Effector memory CD8-positive, alpha-beta T cell (primary cell): ENCODE measurements at places on chromosomes 7 and 10.

GRCh38 chr7:148915211-148915610, 31.1 kb upstream of the EZH2 start:
- DNase-seq: no peak

DNA sequence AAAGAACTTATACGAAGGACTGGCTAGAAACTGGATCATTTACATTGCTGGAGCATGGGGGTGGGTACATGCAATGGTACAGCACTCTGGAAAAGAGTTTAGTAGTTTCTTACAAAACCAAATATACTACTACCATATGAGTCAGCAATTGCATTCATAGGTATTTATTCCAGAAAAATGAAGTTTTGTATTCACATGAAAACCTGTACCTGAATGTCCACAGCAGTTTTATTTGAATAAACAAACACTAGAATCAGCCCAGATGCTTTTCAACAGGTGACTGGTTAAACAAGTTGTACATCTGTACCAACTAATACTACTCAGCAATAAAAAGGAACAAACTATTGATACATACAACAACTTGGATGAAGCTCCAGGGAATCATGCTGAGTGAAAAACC, 3.4 kb downstream of the SCIN start:
- DNase-seq: no peak

DNA sequence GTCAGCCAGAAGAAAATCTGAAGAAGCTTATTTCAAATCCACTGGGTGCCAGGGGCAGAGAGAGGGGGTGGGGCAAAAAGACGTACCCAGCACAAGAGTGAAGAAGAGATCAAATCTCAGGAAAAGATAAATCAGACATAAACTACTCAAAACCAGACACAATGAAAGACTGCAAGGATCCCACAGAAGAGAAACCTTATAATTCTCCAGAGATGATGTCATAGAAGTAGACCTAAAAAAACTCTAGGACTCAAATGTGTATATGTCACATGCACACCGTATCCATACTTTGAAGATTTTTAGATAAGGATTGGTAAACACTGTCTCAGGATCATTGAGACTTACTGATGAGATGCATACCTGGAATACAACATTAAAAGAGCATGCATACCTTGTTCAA, 98.5 kb upstream of the PIK3CG start:
- no peak for DNase-seq

DNA sequence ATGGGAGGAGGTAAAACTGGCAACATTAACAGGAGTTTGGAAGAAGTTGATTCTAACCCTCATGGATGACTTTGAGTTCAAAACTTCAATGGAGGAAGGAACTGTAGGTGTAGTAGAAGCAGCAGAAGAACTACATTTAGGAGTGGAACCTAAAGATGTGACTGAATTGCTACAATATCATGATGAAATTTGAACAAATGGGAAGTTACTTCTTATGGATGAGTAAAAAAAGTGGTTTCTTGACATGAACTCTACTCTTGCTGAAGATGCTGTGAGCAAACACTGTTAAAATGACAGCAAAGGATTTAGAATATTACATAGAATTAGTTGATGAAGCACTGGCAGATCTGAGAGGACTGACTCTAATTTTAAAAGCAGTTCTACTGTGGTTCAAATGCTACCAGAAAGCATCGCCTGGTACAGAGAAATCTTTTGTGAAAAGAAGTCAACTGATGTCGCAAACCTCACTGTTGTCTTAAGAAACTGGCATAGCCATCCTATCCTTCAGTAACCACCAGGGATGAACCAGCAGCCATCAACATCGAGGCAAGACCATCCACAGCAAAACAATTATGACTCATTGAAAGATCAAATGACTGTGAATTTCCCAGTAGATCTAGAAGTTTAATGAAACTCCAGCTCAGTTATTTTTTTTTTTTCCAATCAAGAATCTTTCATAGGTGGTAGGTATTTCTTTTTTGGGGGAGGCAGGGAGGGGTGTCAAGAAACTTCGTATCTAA, 20.8 kb downstream of the BRAF start:
- DNase-seq: no peak

- no peak for DNase-seq
Measured at GRCh38 chr7:2115760-2116447, 116.8 kb downstream of the MAD1L1 start.

DNA sequence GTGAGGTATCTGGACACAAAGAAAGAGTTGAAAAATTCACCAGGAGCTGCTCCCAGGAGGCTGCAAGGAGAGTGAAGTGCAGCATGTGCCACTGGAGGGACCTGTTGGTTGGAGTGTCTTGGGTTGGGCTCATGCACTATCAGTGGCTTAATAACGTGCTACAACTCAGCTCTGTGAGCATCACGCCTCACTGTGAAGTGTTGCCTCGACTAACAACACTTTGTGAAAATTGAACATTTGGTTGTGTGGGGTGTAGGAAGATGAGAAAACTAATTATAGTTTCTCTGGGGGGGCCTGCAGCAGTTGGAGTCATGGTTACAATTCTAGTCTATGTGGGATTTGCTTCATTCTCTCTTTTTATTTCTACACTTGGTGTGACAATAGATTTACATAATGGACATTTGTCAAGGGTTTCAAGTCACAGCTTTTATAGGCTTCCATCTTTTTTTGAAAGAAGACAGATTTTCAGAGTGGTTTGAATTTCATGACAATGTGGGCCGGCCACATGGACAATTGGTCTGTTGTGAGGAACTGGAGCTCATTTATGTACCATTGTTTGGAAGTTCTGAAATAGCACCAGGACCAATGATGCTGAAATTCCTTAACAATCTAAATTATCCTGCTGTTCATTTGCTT, 121.3 kb downstream of the RAMP3 start:
- DNase-seq: no peak

DNA sequence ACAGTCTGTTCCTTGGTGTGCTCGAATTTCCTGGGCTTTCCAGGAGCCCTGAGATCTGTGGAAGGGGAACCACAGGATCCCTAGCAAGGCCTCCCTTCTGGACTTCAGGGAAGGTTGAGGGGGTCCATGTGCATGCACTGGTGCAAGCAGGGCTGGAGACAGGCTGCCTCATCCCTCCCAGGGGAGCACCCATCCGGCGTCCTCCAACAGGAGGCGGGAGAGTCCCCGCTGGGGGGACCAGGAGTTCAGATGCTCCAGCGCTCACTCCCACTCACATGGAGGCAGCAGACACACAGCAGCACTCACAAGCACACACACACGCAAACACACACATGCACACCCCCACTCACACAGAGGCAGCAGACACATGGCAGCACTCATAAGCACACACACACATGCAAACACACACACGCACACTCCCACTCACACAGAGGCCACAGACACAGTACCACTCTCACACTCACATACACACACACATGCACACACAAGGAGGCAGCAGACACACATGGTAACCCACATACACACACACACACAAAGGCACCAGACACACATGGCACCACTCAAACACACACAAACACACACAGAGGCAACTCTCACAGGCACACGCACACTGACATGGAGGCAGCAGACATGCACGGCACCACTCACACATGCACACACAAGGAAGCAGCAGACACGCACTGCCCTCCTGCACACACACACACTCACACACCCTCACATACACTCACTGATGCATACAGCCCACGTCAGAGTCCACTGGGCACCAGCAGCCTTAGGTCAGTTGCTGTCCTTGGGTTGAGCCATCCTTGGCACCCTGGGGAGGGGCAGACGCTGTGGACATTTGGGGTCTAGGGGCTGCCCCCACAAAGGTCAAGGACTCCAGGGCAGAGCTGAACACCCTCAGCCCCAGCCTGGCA, 247.0 kb upstream of the PPP2R2D start:
- DNase-seq: no peak

GRCh38 chr10:113274176-113274829, 278.6 kb upstream of the HABP2 start:
- no peak for DNase-seq

GRCh38 chr10:116741391-116742351, 695 bp downstream of the HSPA12A start:
- no peak for DNase-seq

DNA sequence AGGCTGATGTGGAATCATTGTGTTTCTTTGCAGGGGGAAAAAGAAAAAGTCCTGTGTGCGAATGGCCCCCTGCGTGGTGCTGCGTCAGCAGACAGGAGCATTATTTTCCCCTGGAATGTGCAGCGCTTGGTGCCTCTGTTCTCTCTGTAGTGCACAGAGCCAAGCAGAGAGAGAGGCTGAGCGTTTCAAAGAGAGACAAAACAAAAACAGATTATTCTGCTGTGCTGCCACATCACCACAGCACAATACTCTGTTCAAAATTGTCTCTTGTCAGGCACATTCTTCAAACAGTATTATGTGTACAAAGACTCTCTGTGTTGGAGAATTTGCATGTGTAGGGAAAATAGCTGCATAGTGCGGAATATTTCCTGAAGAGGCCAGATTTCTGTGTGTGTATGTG, 609.0 kb downstream of the SDK1 start:
- DNase-seq: no peak

- no peak for DNase-seq
Measured at GRCh38 chr10:10532236-10532635, 485.4 kb upstream of the CELF2 start.

GRCh38 chr7:117251687-117252086, 71.2 kb downstream of the WNT2 start:
- no peak for DNase-seq
